ENCODE measurements at places on chromosomes 5 and 9.
A peak's percentile ranks its signal among the peaks of the same experiment; 100 is the strongest.

GRCh38 chr9:89375191-89375760, 57.0 kb downstream of the SECISBP2 start:
- no peak for DNase-seq

DNA sequence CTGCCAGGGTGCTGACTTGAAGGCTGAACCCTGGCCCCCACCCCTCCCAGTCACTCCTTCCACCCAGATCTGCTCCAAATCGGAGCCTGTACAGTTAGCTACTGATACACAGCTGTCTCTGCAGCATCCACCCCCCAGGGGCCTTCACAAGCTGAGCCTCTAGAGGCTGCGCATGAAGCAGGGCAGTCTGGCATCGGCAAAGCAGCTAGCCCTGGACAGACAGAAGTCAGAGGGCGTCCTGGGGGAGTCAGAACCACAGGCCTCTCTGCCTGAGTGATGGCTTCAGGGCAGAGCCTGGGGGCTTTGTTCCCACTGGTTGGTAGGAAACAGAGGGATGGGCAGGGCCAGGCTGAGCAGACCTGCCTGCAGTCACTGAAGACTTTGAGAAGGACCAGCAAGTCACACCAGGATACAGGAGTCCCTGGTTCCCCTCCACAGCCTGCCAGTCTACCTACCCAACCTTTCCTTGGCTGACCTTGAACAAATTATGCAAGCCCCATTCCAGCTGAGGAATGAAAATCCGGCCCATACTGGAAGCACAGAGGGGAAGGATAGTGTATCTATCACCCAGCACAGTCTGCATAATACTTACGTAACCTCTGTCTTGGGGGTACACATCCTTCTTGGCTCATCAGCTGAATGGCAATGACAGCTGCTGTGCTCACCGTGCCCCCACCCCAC, 8.8 kb downstream of the VDAC1 start:
- no peak for DNase-seq

DNA sequence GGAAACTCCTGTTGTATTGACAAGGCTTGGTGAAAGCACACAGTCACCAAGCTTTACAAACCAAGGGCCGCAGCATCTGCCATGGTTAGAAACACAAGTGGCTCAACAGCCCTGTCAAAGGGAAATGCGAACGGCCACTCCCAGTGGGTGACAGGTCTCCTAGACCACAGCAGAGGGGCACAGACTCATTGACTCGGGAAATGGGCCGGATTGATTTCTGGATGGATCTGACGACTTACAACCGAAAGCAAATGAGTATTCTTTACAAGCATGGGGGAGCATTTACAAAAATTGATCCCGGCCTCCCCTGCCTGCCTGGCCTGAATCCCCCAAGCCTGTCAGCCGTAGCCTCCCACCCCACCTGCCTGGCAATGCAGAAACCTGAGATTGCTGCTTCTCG, 48.2 kb downstream of the ADAMTS2 start:
- DNase-seq: no peak

DNA sequence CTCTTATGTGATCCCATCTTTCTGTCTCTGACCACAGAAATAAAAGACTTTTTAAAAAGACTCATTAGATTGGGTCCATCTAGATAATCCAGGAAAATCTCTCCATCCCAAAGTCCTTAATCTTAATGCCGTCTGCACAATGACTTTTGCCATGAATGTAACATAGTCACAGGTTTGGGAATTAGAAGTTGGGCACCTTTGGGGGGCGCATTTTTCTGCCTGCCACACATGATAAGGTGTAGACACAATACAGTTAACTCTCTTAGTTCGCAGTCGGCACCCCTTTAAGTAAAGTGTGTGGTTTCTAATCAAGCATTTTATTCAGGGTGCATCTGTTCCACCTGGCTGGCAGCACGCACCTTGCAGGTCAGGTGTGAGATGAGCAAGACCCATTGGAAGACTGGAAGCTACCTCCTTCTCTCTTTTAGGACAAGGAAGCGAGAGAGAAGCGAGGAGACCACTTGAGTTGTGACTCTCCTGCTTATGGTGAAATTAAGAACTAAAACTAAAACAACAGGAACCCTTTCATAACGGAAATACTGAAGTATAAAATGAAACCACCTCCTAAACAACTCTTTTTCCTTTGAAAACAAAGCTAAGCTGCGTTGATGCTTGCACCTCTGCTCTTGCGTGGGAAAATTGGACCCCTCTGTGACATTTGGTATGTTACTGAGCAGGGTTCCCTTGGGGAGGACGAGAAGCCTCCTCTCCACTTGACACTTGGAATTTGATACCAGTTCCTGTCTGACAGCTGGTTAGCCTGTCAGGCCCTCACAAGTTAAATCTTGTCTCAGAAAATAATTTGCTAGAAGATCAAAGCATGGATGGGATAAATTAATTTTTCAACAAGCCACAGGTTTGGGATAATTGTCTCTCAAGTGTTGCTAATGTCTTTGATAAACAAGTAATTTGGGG, 304.6 kb upstream of the DMRT1 start:
- no peak for DNase-seq

GRCh38 chr5:132000241-132000490, 11.3 kb downstream of the ACSL6 start:
- DNase-seq: no peak

GRCh38 chr5:108543486-108543885, 161.6 kb upstream of the FBXL17 start:
- no peak for DNase-seq

DNA sequence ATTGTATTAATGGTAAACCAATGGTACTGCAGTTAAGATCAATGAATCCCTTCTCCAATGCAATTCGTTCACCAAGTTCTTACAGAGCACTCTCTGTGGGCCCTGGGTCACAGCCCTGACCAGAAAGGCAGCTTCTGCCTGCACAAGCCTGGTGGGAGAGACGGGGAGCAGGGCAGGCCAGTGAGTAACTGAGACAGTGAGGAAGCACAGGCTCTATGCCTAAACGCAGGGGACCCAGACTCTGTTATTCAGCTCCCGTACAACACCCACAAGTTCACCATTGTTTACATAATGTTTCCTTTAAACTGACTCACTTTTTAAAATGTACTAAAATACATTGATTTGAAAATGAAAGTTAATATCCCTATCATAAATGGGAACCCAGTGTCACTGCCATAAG, 40.5 kb upstream of the CTSL start:
- DNase-seq: no peak

- peak; percentile 70 for DNase-seq
These were observed 1.2 kb downstream of the LOX start for GRCh38 chr5:122076669-122077365.

GRCh38 chr9:137000177-137000930, 4.0 kb upstream of the CLIC3 start:
- no peak for DNase-seq
